ENCODE measurements at places on chromosomes 4 and X.

GRCh38 chr4:7045961-7046921, 3.1 kb downstream of the TADA2B start:
- DNase-seq = no peak

DNA sequence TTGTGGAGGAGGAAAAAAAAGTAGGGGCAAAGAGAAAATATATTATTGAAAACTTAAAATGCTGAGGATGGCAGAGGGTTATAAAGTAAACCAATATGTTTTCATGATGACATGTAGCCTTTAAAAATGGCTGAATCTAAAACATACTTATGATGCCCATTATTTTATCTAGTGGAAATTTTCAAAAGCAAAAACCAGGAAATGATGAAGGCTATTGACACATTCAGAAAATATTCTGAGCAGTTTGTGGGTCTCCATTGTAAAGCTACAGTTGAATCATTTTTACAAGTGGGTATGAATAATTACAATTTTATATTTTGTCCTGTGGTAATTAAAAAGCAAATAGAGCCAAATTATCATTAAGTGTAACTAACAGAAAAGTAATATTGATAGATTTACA, 10.7 kb downstream of the PLS3 start:
- no peak for DNase-seq

DNA sequence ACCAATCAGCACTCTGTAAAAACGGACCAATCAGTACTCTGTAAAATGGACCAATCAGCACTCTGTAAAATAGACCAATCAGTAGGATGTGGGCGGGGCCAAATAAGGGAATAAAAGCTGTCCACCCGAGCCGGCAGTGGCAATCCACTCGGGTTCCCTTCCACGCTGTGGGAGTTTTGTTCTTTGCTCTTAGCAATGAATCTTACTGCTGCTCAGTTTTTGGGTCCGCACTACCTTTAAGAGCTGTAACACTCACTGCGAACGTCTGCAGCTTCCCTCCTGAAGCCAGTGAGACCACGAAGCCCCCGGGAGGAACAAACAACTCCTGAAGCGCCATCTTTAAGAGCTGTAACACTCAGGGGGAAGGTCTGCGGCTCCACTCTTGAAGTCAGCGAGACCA, 66.4 kb upstream of the BRS3 start:
- DNase-seq = no peak

- no peak for DNase-seq
Observed at GRCh38 chr4:2511645-2512131, 24.8 kb upstream of the FAM193A start.

- no peak for DNase-seq
Observed at GRCh38 chr4:13478707-13479106, 5.4 kb downstream of the RAB28 start.

DNA sequence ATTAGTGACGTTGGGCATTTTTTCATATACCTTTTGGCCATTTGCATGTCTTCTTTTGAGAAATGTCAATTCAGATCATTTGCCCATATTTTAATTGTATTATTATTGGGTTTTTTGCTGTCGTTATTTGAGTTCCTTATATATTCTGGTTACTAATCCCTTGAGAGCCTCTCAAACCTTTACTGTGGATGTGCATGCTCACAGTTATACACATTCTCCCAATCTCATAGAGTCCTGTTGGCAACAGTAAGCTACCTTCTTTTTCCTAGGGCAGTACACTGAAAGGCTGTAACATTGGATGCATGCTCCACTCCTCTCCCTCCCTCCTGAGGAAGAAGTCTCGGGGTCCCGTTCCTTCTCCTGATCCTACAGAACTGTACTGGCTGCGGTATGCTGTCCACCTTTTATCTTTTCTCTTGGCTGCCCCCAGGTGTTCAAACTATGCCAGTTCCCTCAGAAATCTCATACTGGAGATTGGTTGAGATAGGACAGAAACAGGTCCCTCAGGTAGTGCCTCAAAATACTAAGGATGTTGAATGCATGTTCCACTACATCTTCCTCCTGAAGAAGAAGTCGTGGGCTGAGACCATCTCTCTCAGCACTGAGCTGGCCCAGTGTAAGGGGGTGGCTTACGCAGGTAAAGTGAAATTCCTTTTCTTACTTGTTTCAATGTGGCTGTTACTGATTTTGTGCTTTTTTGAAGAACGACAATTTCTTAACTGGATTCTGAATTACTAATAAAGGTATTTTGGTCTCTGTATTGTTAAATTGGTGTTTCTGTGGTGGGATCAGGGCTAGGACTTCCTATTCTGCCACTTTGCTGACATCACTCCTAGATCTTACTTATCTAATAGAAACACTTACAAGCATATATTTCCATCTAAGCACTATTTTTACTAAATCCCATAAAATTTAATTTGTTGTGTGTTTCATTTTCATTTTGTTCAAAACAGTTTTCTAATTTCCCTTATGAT, 145.4 kb upstream of the HUWE1 start:
- no peak for DNase-seq

- no peak for DNase-seq
Observed at GRCh38 chr4:181793096-181793495, 450.1 kb upstream of the TENM3 start.

- no peak for DNase-seq
Observed at GRCh38 chr4:105145156-105145902, 1.3 kb upstream of the TET2 start.

DNA sequence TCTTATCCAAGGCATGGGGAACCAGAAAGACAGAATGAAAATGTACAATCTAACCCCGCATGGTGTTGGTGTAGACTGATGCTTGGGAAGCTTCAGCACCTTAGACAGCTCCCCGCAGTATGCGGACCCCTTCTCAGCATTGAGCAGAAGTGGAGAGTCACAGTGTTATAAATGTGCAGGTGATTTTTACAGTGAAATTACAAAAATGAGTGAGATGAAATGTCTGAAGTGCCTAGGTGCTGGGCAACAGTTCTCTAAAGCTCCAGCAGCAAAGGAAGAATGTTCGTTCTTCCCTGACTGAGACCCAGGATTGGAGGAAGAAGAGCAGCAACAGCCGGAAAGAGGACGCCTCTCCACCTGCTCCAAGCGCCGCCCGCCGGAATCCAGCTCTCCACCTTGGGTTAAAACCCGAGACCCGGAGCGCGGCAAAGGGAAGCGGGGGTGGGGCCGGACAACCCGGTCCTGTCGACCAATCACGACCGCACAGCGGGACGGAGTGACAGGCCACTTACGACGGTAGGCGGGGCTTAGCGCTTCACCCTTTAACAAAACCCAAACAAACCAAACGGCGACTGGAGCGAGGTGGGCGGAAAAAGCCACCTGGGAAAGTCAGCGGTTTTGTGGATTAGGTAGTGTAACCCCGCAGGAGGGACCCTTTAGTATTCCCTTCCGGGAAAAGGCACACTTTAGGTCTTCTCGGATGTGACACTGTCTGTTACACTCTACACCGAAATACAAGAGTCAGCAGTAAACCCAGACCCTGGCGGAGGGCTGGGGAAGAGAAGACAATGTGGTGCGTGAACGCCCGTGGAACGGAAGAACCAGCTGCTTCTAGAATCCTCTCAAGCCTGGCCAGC, at the start of gene GLRA3:
Gene GLRA3 (minus strand): TSS at position 403 of the 857 bp plus-strand sequence. CDS start 436 bp downstream, outside the sequence.
- no peak for DNase-seq

DNA sequence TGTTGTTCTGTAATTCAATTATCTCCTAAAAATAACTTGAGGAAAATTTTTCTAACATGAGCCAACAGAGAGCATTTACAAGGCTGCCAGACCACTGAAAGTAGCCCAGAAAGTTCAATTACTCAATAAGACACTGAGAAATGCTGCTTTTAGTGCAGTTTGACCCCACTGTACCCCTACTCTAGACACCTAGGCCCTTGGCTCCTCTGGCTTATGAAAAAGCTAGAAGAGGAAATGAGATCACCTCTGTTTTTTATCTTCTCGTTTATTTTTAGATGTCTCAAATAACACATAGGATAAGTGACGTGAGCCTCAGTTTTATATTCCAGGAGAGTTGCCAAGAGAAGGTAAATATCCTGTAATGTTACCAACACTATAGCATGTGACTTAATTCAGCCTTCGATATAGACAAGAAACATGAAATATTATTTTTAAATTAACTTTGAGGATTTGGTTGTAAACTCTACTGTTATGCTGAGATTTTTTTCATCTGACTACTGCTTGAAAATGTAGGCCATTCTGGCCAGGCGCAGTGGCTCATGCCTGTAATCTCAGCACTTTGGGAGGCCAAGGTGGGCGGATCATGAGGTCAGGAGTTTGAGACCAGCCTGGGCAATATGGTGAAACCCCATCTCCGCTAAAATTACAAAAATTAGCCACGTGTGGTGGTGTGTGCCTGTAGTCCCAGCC, 24.4 kb downstream of the TNIP3 start:
- no peak for DNase-seq

GRCh38 chr4:29558789-29559188, 1161.4 kb upstream of the PCDH7 start:
- DNase-seq = no peak

DNA sequence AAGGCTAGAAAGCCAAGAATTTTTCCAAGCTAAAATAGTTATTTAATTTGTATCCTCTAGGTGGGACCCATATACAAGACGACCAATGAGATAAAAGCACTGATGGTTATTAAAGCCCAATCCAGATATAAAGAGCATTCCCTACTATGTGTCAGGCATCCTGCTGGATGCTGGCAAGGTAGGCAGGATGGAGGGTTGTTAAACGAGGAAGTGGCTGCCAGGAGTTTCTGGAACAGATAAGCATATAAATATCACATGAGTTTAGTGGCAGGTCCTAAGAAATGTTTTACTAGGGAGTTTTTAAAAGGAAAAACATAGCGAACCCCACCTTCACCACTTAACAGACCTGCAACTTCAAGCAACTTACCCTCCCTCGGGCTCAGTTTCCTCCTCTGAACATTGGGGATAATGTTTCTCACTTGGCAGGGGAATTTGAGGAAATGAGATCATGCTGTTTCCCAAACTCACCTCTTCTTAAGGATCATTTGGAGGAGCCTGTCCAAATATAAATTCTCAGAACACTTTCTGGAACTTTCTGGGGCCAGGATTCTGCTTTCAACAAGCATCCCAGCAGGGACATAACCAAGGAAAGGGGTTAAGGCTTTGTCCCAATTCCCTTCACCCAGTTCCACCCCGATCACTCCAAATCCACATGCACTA, 94.3 kb upstream of the LDB2 start:
- DNase-seq = no peak

GRCh38 chrX:130523460-130524394, 121.9 kb downstream of the RBMX2 start:
- DNase-seq = no peak

DNA sequence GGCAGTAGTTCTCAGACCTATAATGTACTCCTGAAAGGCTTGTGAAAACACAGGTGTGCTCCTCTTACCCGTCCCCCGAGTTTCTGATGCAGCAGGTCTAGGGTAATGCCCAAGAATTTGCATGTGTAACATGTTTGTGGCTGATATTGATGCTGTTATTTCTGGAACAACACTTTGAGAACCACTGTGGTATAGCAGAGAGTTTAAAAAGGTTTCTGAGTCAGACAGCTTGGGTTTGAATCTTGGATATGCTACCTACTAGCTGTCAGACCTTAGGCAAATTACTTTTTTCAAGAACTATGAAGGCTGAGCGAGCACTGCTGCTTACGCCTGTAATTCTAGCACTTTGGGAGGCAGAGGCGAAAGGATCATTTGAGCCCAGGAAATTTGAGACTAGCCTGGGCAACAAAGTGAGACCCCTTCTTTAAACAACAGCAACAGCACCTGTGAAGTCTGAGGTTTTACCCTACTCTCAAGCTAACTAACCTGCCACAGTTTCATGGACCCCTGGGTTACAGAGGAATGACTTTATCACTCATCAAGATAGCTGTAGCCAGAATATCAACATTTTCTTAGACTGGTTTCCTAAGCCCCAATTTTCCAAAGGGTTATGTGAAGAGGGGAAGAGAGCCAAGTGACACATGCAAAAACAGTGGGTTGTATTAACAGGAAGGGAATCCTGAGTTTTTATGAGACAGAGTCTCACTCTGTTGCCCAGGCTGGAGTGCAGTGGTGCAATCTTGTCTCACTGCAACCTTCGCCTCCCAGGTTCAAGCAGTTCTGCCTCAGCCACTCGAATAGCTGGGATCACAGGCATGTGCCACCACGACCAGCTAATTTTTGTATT, 5.1 kb downstream of the AFF1 start:
- DNase-seq = no peak

GRCh38 chrX:107741404-107741790, 34.2 kb downstream of the TSC22D3 start:
- no peak for DNase-seq

DNA sequence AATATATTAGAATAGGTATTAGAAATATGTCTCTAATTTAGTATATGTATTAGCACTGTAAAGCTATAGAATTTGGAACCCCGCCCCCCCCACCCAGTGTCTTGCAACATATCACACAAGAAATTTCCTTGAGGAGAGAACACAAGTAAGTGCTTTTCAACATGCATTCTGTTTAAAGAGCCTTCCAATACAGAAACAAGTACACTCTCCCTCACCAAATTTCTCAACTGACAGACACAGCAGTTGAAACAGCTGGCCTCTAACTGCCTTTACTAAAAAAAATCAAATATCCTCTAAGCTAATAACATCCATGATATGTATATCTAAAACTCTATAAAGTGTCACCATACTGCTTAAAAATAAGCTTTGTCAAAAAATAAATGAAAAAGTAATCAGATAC, 12.4 kb downstream of the CAMK2D start:
- no peak for DNase-seq

- no peak for DNase-seq
Observed at GRCh38 chrX:95291561-95291960, 1393.1 kb upstream of the DIAPH2 start.

GRCh38 chr4:86522349-86522748, 71.8 kb upstream of the PTPN13 start:
- DNase-seq = no peak

DNA sequence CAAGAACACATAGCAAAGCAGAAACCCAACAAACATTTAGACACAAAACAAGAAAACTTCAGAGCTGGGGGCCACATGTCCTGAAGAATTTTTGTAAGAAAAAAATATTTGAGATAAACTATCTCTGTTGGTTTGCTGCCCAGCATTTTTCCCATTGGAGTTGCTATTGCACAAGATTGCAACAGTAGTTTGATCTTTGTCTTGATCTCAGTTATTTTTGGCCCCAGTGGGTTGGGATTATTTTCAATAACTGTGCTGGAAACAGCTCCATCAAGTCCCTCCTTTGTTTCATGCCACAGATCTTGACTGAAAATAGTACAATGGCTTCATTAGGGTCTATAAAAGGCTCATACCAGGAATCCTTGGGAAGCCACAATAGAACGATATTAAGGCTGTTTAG, 103.8 kb upstream of the RAI2 start:
- DNase-seq = no peak

GRCh38 chrX:67384403-67384802, 159.4 kb upstream of the AR start:
- DNase-seq = no peak

GRCh38 chrX:149157976-149158375, 347.1 kb downstream of the IDS start:
- DNase-seq = no peak

DNA sequence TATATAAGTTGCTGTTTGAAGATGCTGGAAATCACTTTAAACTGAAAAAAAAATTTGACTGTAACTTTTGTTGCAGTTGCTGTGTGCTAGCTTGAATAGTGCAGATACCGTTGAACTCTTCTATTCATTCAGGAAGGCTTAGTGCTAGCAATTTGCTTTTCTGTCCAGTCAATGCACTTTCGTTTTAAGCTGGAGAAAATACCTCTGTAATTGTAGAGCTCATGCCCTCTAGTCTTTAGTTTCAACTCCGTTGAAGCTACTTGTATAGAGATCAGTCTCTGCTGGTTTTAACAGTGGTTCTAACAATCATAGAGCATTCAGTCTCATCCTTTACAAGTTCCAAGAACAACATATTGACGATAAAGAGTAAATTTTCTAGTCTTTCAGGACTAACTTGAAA, 49.0 kb upstream of the TRPC3 start:
- DNase-seq = no peak

All from glomerular endothelial cell (primary cell).